ENCODE measurements at places on chromosomes 13 and 19.
A peak's percentile ranks its signal among the peaks of the same experiment; 100 is the strongest.

- no peak for DNase-seq
Measured at GRCh38 chr19:55088021-55088451, 12.4 kb downstream of the EPS8L1 start.

- no peak for DNase-seq
Measured at GRCh38 chr13:109436055-109436622, 350.2 kb downstream of the IRS2 start.

GRCh38 chr13:48436661-48437288 lies 23.9 kb upstream of the LPAR6 start:
- DNase-seq = no peak

GRCh38 chr13:75800545-75800944 lies 164.4 kb downstream of the LMO7 start:
- no peak for DNase-seq

GRCh38 chr19:6744381-6745301 lies 5.2 kb downstream of the TRIP10 start:
- no peak for DNase-seq

DNA sequence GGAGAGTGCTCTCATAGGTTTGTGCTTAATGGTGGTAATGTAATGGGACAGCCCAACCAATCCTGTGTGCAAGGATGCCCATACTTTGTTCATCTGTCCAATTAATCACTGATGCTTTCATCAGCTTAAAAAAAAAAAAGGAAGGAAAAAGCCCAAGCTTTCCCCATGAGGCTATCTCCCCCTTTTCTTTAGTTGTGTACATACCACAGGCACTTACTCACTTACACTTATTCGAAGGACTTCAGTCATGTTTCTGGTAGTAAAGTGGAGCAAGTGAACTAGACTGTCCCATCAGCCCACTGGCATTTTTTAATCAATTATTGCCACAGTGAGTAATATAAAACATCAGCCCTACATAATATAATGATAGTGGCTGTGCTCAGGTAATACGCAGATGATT lies 183.5 kb upstream of the UFM1 start:
- no peak for DNase-seq

DNA sequence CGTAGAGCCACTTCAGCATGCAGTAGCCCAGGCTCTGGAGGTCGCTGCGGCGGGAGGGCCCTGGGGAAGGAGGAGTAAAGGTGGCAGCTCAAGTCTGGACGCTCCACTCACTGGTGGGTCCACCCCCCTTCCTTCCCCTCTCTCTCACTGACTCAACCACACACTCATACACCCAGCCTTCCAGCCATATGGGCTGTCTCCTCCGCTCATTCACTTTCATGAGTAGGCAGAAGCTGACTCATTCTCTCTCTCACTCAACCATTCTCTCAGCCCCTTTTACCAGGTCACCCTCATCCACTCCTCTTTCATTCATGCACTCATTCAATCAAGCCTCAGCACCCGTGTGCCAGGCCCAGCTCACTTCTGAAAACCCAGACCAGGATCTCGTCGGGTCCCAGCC lies 27.5 kb upstream of the SIGLEC11 start:
- no peak for DNase-seq

- DNase-seq = no peak
Measured at GRCh38 chr19:1220477-1220930, 14.9 kb downstream of the STK11 start.

- DNase-seq = no peak
Measured at GRCh38 chr19:1850809-1851653, 2.7 kb upstream of the REXO1 start.

- no peak for DNase-seq
Measured at GRCh38 chr13:53020764-53021335, 7.8 kb upstream of the OLFM4 start.

GRCh38 chr19:53870485-53870844 lies 2.8 kb downstream of the MYADM start:
- no peak for DNase-seq

DNA sequence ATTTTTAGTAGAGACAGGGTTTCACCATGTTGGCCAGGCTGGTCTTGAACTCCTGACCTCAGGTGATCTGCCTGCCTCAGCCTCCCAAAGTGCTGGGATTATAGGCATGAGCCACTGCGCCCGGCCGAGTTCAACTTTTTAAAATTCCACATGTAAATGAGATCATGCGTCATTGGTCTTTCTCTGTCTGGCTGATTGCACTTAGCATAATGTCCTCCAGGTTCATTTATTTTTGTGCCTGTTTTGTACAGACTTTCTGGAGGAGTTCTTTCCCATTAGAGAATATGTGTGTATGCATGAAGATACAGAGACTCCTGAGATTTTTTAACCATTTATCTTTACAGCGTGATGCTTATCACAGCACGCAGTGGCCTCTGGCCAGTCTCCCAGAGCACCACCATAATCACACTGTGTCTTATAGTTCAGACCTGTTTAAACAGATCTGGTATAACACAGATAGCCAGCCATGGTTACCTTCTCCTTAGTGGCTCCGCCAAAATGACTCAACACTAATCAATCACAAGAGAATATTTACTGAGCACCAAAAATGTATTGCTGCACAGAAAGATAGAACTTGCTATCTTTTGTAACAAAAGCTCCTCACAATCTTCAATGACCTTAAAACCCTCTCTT lies 11.4 kb upstream of the STARD13 start:
- DNase-seq = no peak

DNA sequence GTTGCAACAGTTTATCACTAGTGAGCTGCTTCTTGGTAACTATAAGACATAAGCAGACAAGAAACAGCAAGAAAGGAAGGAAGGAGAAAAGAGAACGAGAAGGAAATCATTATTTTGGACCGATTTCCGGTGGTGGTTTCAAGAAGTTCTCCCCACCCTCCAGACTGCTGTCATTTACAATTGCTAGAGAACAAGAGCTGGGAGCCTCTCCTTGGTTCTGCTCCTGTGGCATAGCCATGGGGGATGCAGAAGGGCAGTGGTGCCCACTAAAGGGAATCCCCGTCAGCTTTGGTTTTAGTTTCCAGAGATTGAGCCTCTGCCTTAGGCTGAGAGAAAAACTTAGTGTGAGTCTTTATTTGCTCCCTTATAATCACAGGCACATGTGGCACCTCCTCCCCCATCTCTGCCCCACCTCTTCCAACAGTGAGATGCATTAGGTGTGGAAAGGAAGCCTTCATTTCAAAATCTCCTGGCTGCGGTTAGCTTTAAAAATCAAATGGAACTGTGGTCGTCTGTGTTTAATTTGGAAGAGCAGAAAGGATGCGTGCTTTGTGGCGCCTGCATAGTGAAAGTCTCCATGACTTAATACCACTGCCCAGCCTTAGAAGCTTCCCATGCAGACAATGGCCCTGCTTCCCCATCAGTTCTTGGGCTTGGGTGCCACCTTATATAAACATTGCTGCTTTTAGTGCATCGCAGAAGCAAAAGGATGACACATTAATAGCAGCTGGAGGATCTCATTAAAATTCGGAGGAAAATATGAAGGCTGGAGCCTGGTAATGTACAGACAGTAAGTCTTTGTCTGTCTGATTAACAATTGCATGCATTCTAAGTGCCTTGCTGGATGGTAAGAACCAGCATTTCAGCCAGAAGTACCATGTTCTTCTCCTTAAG lies 25.0 kb downstream of the LRCH1 start:
- DNase-seq = no peak

- peak; percentile 76 for DNase-seq
Measured at GRCh38 chr19:18058208-18059009, 28.3 kb downstream of the IL12RB1 start.
